B cell (primary cell): ENCODE measurements at places on chromosomes 3 and 15.

GRCh38 chr3:106447723-106448301 is 579.0 kb upstream of the CBLB start:
- no peak overlapping the region for H3K27ac ChIP-seq
- H3K27me3 ChIP-seq: no peaks in the 10 kb centered on the region

DNA sequence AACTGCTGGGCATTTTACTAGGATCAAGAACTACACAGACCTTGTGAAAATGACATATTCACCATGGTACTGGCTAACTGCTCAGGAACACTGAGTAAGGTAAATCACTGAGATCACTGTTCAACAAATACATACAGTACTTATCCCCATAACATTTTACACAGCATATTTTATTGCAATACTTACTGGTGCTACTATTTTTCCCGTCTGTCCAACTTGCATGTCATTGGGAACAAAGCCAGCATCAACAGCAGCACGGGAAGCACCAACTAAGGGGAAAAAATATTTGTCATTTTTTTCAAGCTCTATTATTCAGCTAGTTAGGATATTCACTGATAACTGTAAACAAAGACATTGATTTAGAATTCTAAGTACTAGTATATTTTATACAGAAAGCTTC is 37.0 kb downstream of the ETFA start:
- H3K27ac ChIP-seq: no peak overlapping the region
- H3K4me1 ChIP-seq: no peaks in the 10 kb centered on the region
- no peak for DNase-seq

DNA sequence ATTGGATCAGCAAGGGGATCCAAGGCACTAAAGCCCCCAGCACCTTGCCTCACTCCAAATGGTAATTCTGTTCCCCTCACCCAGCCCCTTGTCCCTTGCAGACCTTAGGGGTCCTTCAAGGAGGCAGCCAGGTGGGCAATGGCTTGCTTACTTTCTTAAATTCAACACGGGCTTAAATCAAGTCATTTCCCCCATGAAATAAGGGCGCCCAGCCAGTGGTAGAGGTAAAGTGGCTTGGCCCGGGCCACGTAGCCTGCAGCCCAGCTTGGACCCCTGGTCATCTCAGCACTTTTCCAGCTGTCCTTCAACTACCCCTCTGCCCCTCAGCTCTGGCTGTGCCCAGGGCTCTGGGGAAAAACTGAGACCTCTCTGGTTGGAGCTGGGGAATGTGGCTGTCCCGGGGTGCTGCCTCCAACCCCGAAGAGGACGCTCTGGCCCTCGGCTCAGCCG is 1.2 kb downstream of the PSTPIP1 start:
- peak overlapping the region; percentile 81 for H3K27ac ChIP-seq
- peaks cover 64% of the 10 kb centered on the region for H3K4me1 ChIP-seq
- H3K27me3 ChIP-seq: no peaks in the 10 kb centered on the region

DNA sequence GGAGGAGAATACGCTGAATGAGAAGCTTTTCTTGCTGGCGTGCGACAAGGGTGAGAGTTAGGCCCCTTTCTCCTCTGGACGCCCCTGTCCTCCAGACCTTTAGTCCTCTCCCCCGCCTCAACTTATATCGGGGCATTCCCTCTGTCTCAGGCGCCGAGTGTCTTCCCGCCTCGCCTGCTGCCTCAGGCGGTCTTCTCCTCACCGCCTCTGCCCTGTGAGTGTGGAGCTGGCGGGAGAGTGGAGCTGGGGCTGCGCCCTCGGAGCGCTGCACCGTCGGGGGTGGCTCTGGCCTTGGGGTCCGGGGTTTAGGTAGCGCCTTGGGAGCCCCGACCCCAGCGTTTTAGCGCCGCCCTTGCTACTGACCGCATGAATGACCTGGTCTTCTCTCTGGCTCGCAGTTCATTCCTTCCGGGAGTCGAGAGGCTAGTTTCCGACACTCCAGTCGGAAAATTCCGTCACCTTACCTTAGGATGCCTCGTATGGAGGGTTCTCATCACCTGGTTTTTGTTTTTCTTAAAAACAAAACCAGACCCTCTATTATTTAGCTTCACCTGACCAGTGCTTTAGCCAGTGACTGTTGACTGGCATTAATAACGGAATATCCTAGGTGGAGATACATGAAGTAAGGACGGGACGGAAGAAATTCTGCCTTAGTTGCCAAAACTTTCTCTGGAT is 985 bp downstream of the TRPC1 start:
- no peak for DNase-seq
- no peaks in the 10 kb centered on the region for H3K36me3 ChIP-seq
- peaks cover 11% of the 10 kb centered on the region for H3K4me1 ChIP-seq
- no peaks in the 10 kb centered on the region for H3K27me3 ChIP-seq
- no peak overlapping the region for H3K27ac ChIP-seq

DNA sequence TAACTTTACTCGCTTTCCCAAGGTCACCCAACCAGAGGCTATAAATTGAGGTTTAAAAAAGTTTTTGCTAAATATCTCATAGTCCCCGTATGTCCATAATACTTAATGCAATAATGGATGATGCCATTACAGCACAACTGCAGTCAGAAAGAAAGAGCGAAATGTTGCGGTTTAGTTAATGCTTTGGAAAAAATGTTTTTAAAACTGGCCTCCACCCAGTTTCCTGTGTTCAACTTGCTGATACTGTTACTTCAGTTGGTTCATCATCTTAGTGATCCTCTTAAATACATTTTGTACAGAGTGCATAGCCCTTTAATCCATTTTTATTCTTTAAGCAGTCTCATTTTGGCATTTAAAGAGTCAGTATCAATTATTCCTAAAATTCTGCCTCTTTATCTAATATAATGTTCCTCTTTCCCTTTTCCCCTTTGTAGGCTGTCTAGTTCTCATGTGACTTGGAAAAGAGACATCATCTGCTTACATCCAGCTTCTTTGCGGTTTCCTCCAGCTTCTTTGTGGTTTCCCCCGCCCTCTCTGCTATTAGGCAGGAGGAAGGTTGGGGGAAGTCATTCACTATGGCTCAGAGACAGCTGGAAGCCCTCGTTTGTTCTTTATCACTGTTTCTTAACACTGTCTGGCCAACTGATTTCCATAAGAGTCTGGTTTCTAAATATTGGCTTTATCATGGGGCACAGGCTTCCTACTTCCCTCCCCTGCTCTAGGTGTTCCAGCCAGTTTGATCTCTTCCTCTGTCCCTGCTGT is 154.3 kb downstream of the GOLIM4 start:
- no peak overlapping the region for H3K27ac ChIP-seq
- no peak for DNase-seq
- H3K36me3 ChIP-seq: no peaks in the 10 kb centered on the region
- no peak overlapping the region for H3K4me3 ChIP-seq

GRCh38 chr15:100753503-100753902 is 126.1 kb upstream of the ALDH1A3 start:
- no peak overlapping the region for H3K4me3 ChIP-seq
- peaks cover 18% of the 10 kb centered on the region for H3K27me3 ChIP-seq
- no peak for DNase-seq
- H3K4me1 ChIP-seq: no peaks in the 10 kb centered on the region
- no peak overlapping the region for H3K27ac ChIP-seq

GRCh38 chr3:41251593-41251992 is 52.3 kb downstream of the CTNNB1 start:
- H3K36me3 ChIP-seq: no peaks in the 10 kb centered on the region
- no peak overlapping the region for H3K4me3 ChIP-seq
- DNase-seq: no peak
- H3K4me1 ChIP-seq: no peaks in the 10 kb centered on the region
- H3K27ac ChIP-seq: no peak overlapping the region

- no peaks in the 10 kb centered on the region for H3K36me3 ChIP-seq
- DNase-seq: no peak
- H3K27me3 ChIP-seq: no peaks in the 10 kb centered on the region
- H3K27ac ChIP-seq: no peak overlapping the region
Measured at GRCh38 chr3:62169906-62170660, 203.3 kb downstream of the FEZF2 start.

DNA sequence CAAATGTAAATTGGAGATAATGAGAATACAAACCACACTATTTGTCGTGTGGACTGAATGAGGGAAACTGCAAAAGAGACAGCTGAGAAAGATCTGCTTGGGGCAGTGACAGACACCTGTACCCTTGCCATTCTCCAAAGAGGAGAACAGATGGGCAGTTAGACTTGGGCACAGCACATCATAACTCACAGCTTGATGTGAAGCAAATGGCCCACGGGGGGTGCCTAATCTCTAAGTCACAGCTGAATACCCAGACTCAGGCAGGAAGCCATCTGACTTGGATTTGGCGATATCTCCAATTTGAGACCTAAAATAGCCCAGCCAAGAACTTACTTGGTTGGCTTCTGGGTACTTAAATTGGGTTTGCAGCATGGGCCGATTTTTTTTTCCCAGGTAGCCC is 10.0 kb upstream of the SLC6A11 start:
- H3K27me3 ChIP-seq: peaks cover 25% of the 10 kb centered on the region
- H3K4me3 ChIP-seq: no peak overlapping the region

- DNase-seq: no peak
- H3K4me3 ChIP-seq: no peak overlapping the region
- no peak overlapping the region for H3K27ac ChIP-seq
- H3K36me3 ChIP-seq: no peaks in the 10 kb centered on the region
- H3K4me1 ChIP-seq: peaks cover 30% of the 10 kb centered on the region
- H3K27me3 ChIP-seq: no peaks in the 10 kb centered on the region
Measured at GRCh38 chr3:191143224-191143623, 55.8 kb upstream of the OSTN start.

DNA sequence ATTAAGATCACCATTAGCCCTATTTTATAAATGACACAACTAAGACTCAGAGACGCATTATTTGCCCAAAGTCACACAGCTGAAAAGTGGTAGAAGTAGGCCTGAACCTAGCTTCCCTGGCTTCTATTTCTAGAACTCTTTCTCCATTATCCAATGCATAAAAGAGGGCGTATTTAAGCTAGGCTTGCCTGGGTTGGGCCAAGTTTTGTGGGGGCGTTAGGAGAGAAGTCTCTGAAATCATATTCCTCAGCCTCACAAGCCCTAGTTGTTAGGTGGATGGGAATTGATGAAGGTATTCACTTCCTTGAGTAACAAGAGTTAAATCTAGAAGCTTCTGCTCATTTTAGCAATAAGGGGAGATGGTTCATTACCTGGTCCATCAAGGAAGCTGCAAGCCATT is 22.3 kb downstream of the TIMP4 start:
- no peaks in the 10 kb centered on the region for H3K27me3 ChIP-seq
- H3K36me3 ChIP-seq: no peaks in the 10 kb centered on the region
- DNase-seq: no peak
- H3K4me3 ChIP-seq: no peak overlapping the region

- H3K27ac ChIP-seq: no peak overlapping the region
- H3K36me3 ChIP-seq: no peaks in the 10 kb centered on the region
- no peak overlapping the region for H3K4me3 ChIP-seq
- no peaks in the 10 kb centered on the region for H3K27me3 ChIP-seq
- DNase-seq: no peak
Measured at GRCh38 chr3:173737167-173737808, 339.7 kb downstream of the NLGN1 start.

GRCh38 chr3:193813501-193813830 is 220.5 kb downstream of the OPA1 start:
- H3K27ac ChIP-seq: no peak overlapping the region
- no peaks in the 10 kb centered on the region for H3K27me3 ChIP-seq
- no peak for DNase-seq
